Psoas muscle (tissue), 8 donors: ENCODE measurements at places on chromosomes 7 and 10.

DNA sequence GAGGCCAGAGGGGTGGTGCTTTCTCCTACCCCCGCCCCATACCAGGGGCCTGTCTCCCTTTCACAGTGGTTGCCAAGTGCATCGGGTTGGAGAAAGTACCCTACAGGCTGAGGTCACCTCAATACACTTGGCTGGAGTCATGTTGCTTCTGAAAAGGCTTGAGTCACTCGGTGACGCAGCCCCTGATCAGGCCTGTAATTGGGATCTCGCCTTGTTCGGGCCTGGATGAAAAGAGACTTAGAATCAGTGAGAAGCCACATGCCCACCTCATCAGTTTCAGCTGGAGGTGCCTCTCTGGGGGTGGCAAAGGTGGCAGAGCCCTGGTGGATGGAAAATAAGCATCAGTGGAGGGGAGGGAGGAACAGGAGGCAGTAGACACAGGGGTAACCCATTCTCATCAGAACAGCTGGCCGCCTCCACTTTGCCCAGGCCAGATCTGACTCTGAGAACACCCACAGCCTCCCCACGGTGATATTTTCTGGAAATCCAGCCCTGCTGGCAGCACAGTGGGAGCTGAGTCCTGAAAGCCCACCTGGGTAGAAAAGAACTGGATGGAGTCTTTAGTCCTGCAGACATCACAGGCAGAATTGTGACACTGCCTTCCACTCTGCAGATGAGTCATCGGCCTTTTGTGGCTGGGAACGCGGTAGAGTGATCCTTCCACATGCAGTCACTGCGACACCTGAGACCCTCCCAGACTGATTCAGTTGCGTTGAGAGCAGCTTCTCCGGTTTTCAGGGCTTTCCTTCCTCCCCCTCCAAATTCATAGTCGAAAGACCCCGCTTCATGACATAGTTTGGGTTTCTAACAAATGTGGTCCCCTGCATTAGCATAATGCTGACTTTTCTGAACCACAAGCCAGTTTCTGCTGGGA, 108.0 kb downstream of the GRK5 start:
- peak; percentile 65 for DNase-seq

DNA sequence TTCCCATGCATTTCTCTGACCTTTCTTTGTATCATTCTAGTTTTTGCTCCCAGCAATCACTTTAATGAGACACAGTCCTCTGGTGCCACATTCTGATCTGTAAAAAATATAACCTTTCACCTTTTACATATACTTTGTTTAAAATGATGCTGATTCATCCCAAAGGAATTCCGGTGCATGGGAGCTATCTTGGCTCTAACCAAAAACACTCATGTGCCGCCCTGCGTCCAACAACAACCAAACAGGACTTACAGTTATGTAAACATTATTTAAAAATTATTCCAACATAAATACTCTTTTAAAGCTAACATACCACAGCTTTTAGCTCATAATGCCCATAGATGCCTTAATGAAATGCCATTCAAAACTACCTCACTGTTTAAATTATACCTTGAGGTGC, 7.7 kb upstream of the OPALIN start:
- no peak for DNase-seq

- no peak for DNase-seq
These were observed 103.0 kb downstream of the PTEN start for GRCh38 chr10:87966459-87966858.

DNA sequence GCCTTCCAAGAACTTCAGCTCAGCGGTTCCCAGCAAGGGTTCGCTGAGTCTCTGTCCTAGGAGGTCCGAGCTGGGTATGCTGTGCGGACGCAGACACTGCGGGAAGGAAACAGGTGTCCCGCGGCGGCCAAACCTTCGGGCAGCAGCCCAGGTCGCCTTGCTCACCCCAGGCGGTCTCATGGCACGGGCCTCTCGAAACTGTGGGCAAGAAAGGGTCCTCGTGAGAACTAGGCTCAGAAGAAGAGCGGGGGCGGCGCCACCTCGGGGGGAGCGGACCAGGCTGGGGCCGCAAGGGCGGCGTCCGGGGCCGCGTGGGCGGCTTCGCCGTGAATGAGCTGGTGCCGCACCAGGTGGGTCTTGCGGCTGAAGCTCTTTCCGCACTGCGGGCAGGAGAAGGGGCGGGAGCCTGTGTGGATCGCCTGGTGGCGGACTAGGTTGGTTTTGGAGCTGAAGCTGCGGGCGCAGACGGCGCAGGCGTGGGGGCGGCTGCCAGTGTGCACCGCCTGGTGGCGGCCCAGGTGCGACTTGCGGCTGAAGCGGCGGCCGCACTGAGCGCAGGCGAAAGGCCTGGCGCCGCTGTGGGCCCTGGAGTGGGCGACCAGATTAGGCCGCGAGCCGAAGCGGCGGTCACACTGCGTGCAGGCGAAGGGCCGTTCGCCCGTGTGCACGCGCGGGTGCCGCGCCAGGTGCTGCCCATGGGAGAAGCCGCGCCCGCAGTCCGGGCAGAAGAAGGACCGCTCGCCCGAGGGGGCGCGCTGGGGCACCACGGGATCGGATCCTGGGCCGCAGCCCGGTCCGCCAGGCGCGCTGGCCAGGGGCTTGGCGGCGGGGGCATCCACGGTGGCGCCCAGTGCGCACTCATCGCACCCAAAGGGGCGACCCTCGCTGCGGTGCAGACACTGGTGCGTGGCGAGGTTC, 8.6 kb downstream of the ZNF467 start:
- DNase-seq, result no peak

DNA sequence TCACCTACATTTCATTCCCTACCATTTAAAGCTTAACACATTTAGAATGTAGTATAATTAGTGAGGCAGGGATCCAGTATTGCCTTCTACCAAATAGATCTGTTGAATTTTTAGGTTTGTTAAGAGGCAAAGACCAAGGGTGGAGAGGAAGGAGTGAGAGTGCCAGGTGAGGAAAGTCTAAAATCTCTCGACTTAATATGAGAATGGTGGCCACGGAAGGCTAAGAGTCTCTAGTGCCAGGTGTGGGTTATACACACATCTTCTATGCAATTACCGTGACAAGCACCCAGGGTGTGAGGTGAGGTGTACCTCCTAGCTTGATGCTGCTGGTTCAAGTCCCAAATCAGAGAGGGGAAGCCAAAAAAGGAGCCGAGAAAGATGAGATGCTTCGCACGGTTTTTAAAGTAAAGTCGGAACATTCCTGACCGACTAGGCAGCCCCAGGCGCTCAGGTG, 439 bp downstream of the IQUB start:
- no peak for DNase-seq

- DNase-seq, result no peak
These were observed 349.1 kb upstream of the GALNT17 start for GRCh38 chr7:70782796-70783195.

- DNase-seq, result peak; percentile 93
These were observed 35.6 kb downstream of the PITRM1 start for GRCh38 chr10:3136763-3137611.

DNA sequence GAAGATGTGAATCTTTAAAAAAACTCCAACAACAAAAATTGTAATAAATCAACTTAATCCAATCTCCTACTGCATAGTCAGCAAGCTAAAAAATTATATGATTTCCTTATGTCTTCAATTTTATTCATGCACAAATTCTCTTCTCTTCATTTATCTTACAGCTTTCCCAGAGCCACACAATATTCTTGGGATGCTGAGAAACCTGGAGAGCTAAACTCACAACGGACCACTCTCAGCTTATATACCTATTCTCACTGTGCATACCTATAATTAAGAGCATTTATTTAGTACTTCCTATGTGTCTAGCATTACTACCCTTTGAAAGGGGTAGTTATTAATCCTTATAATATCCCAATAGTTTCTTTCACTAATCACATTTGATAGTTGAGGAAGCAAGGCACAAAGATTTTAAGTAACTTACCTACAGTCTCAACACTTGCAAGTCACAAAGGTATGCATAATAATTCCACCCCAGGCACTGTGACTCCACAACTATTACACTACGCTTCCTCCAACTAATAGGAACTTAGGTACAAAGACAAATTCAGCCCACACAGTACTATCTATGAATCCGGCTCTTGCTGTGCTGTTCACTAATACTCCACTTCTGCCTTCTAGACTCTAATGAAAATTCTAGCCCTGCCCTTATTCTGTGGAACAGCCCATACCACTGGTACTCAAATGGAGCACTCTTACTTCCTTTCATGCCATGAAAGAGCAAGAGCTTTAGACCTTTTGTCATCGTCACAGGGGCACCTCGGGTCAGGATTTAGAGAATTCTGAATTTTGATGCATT, 5.1 kb downstream of the CCDC71L start:
- DNase-seq, result no peak

DNA sequence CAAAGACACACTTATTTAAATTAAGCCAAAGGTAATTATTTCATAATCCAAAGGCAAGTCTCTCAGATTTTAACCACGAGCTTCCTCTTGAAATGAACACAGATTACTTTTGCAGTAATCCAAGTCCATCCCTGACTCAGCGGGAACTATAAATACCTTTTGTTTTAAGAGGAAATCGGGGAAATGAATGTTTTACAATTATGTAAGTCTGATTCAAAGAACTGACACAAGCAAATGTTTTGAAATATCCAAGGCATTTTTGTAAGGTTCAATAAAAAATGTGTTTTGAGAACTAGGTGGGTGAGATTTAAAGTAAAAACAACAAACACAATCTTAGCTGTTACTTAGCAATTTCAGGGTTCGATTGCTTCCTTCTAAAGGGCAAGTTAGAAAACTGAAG, 179.8 kb upstream of the ASAH2 start:
- DNase-seq, result no peak

- DNase-seq, result no peak
These were observed 90.8 kb downstream of the PRLHR start for GRCh38 chr10:118504467-118505205.

- no peak for DNase-seq
These were observed 49.9 kb downstream of the CALML3 start for GRCh38 chr10:5574642-5575131.

GRCh38 chr7:126700807-126701604, 551.7 kb downstream of the GRM8 start:
- DNase-seq, result no peak

DNA sequence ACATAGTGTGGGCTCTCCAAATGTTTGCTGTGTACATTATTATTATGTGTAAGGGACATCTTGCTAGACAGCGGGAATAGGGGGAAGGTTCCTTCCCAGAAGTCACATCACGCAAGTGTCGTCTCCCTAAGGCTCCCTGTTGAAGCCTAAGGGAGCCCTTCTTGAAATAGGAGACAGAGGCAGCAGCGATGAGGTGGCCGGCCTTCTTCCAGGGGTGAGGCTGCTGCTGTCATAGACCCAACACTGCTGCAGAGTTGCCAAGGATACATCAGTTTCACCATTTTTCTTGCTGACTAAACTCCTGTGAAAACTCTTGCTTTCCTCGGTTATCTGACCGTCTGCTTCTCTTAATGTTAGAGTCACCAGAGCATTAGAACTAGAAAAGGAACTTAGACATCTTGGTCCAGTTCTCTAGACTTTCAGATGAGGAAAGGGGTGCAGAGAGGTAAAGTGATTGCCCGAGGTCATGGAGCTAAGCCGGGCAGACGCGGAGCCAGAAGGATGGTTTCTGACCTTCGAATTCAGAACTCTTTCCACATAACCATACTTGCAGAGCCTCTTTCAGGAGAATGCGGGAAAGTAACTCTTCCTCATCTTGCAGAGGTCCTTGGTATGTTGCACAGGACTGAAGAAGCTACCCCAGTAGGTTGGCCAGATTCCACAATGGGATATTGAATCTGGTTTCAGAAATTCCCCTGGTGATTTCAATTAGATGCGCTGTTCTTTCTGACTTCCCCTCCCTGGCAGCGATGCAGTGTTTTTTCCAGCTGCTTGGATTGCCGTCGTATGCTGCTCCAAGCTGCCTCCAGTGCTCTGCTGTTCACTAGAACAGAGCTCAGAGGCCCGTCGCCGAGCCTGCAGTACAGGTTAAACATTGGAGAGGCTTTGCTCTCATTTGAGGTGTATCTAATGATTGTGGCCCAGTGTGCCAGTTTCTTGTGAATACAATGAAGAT, 217.1 kb downstream of the CAMK1D start:
- peak; percentile 53 for DNase-seq

GRCh38 chr10:31426401-31426800, 107.4 kb downstream of the ZEB1 start:
- DNase-seq, result no peak

GRCh38 chr10:43623351-43623750, 17.1 kb downstream of the ZNF485 start:
- DNase-seq, result no peak

DNA sequence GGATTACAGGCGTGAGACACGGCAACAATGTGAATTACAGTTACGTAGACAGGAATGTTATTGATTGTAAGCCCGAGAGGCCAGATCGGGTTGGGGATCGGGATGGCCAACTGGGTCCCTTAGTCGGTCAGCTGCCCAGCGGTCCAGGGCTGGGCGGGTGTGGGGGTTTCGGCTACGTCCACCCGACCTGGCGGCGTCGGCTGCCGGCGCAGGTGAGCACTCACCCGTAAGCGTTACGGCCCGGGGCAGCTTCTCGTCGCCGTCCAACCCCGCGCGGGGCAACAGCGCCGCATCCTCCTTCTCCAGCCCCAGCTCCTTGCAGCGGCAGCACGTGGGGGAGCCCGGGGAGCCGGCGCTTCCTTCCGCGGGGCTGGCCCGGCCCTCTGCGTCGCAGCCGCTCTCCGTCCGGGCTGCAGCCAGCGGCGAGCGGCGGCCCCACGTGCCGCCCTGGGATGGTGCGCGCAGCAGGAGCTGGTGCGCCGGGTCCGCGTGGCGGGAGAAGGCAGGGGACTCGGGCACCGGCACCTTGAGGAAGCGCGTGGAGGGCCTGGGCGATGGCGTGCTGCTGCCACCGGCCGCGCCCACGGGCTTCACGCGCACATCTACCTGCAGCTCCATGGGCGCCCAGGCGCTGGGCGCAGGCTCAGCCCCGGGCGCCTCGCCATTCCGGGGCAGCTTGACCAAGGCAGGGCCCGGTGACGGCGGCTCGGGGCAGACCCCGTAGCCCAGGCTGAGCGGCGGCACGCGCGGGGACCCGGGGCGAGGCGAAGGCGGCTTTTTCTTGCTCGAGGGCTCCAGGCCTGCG, 609 bp downstream of the KLRG2 start:
- no peak for DNase-seq

- DNase-seq, result no peak
These were observed 6.5 kb downstream of the DIP2C start for GRCh38 chr10:682931-683447.
